ENCODE measurements at places on chromosomes 7 and 10.

GRCh38 chr10:46247181-46247475 lies 39.7 kb upstream of the ANTXRL start:
- no peak for DNase-seq

DNA sequence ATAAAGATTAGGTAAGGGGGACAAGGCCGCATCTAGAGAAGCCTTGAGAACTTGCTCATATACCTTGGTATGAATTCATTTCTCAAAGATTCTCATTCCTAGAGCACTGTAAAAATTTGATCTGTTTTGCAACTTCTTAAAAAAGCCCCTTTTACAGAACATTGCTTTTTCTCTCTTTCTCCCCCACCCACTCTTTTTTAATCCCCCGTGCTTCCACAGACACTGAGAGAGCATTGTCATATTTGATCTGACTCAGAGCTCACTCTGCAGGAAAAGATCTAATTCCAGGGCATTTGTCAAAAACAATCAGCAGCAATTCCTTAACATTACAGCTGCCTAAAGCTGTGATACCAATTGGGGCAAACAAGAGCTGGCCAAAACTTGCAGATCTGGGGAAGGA lies 92.0 kb downstream of the ARHGAP22 start:
- no peak for DNase-seq

- no peak for DNase-seq
These were observed 190.1 kb downstream of the MLLT10 start for GRCh38 chr10:21724020-21724589.

- no peak for DNase-seq
These were observed 198.3 kb upstream of the YAE1 start for GRCh38 chr7:39367943-39368342.

GRCh38 chr10:27504808-27505460 lies 830 bp downstream of the RAB18 start:
- no peak for DNase-seq

GRCh38 chr7:42928754-42929153 lies 3.2 kb downstream of the PSMA2 start:
- no peak for DNase-seq

DNA sequence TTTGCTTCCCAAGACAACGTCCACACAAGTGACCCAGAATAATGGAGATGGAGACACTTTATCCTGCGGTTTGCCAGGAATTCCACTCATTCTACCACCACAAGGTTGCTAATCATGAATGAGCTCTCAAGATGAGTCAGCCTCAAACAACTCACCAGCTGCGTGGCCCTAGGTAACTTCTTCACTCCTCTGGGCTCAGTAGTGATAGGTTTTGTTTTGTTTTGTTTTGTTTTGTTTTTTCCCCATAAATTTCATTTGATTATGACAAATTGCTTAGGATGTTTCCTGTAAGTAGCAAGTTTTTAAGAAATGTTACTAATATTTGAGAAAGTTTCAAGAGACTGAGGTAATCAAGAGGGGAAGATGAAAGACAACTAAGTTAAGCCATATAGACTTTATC lies 286.8 kb downstream of the PARD3 start:
- DNase-seq = no peak

DNA sequence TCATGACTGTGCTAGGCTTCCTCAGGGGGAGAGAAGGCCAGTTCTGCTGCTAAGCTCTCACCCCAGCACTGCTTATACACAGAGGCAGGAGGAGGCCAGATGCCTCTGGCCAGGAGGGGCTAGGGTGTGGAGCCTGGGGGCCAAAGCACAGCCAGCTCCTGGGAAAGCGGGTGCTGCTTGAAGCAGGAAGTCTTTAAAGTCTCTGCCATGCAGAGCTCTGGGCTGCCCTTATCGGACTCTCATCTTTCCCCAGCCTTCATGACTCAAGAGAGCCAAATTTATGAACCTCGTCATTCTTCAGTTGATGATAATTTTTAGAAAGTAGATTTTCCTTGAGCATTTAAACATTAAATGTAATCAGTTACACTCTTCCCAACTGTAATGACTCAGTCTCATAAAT lies 11.2 kb upstream of the TSPAN14 start:
- DNase-seq = no peak

DNA sequence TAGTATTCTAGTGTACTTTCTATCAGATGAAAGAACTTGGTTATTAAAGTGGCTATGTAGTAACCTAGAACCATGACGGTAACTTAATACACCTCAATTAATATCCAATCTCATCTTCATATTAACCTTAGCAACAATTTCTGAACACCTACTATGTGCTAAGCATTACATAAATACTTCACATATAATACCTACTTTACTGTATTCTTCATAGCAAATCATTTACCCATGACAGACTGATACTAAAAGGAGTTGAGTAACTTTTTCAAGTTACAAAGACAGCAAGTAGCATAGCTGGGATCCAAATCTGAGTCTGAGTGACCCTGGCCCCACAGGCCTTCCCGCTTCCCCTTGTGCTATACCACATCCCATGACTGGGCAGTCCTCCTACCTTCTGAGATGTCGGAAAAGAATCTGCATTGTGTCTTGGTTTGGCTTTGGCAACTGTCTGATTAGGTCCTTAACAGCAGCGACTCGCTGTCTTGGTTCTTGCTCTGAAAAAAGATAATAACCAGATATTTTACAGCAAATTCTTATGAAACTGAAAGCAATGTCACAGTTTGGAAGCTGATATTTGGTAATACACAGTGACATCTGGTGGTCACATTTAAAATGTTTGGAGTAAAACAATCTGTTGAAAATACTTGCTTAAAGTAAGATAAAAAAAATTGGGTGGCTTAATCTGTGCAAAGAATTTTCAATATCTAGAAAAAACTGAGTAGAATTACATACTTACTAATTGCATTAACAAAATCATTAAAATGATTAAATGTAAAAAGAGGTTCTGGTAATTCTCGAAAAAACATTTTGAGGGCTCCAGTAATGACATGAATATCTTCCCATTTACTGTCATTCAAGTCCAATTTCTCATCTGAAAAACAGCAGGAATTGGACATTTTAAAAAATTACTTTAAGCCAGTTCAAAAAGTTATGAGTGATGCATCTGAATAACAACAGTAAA lies 120.1 kb downstream of the ARHGAP12 start:
- peak; percentile 8 for DNase-seq

- DNase-seq = no peak
These were observed 97.4 kb downstream of the C10orf105 start for GRCh38 chr10:71622154-71622526.

- no peak for DNase-seq
These were observed 42.2 kb downstream of the MINDY4 start for GRCh38 chr7:30813466-30813865.

GRCh38 chr10:77179015-77179695 lies 458.5 kb downstream of the KCNMA1 start:
- peak; percentile 65 for DNase-seq

All from LNCaP clone FGC (cell line).